ENCODE measurements at places on chromosomes 5 and 9.

DNA sequence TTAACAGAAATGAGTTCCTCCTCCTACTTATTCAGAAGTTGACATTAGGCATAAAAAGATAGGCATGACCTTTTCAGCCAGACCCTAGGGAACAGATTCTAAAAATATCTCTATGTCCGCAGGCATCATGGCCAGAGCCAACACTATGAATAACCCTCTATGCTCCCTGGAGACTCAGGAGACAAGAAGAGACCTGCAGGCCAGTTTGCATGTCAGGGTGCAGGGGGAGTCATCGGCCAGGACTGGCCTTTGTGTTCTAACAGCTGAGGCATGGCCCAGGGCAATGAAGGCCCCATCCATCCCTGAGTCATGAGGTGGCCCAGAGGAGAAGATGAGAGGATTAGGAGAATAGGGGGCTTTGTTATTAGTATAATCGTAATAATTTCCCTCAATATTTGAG, 93.8 kb downstream of the TMEM215 start:
- DNase-seq, result no peak

- no peak for DNase-seq
These were observed 291.8 kb downstream of the SLIT3 start for GRCh38 chr5:169009123-169009522.

- DNase-seq, result no peak
These were observed 186.6 kb upstream of the ADAMTS16 start for GRCh38 chr5:4953576-4953975.

DNA sequence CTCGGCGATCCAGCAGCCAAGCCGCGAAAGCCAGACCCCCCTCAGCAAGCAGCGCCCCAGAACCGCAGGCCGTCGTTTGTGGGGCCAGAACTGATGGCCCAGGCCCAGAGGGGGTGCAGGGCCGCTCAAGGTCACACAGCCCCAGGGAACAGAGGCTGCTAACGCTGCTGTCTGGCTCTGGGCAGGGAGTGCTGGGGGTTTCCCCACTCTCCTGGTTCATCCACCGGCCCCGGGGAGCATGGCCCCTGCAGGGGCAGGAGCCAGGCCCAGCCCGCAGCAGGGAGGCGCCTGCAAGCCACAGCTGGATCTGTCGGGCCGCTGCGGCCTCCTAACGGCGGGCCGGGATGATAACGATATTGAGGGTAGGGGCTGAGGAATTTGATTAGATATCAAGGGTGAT, 64.8 kb upstream of the IGFBPL1 start:
- DNase-seq, result no peak

GRCh38 chr9:115730396-115730795, 423.2 kb upstream of the PAPPA start:
- no peak for DNase-seq

GRCh38 chr5:27472871-27473270, 434.5 kb upstream of the CDH9 start:
- DNase-seq, result no peak
